ENCODE measurements at places on chromosomes 5 and 9. TPM values are rescaled to one million over a fixed set of nuclear protein-coding genes. Genes with fewer than 3 reads are reported as not detected.

The HAVCR2 gene
- total RNA-seq, result 0.87 TPM

The MORN5 gene
- total RNA-seq, result not detected

The PRRX2 gene
- 8.8 TPM for total RNA-seq

The SGCD gene
- 4.5 TPM for total RNA-seq

The PDE6A gene
- total RNA-seq, result 0.17 TPM

The ASTN2 gene
- 5.2 TPM for total RNA-seq

The ITGA2 gene
- total RNA-seq, result 29.0 TPM

The FNIP1 gene
- 12.1 TPM for total RNA-seq

The BTNL3 gene
- not detected for total RNA-seq

The HMGXB3 gene
- 31.7 TPM for total RNA-seq

The ELAVL2 gene
- total RNA-seq, result not detected

The MYORG gene
- 4.3 TPM for total RNA-seq

The ANKRD18B gene
- 3.2 TPM for total RNA-seq

The CNTLN gene
- 7.0 TPM for total RNA-seq

The IFNE gene
- total RNA-seq, result 1.4 TPM

The SEMA6A gene
- 0.18 TPM for total RNA-seq

The DMAC1 gene
- 74.6 TPM for total RNA-seq

The VLDLR gene
- total RNA-seq, result 24.9 TPM

The TRIM41 gene
- total RNA-seq, result 27.7 TPM

The RORB gene
- not detected for total RNA-seq

The C5orf58 gene
- total RNA-seq, result not detected

The OBP2B gene
- not detected for total RNA-seq

The PDLIM4 gene
- 0.49 TPM for total RNA-seq

The FOXD4 gene
- total RNA-seq, result 0.56 TPM

The ORM2 gene
- not detected for total RNA-seq

The ZBED3 gene
- 3.6 TPM for total RNA-seq

The CFAP90 gene
- total RNA-seq, result 0.89 TPM

The CA9 gene
- 7.3 TPM for total RNA-seq

Measured in A549 treated with RU486 at 1 μM for 4 hours (cell line).